ENCODE measurements at places on chromosomes 3 and 15. TPM values are rescaled to one million over a fixed set of nuclear protein-coding genes. Genes with fewer than 3 reads are reported as not detected.

MUC20 gene
- 8.7 TPM for total RNA-seq

AGBL1 gene
- total RNA-seq = not detected

DNA sequence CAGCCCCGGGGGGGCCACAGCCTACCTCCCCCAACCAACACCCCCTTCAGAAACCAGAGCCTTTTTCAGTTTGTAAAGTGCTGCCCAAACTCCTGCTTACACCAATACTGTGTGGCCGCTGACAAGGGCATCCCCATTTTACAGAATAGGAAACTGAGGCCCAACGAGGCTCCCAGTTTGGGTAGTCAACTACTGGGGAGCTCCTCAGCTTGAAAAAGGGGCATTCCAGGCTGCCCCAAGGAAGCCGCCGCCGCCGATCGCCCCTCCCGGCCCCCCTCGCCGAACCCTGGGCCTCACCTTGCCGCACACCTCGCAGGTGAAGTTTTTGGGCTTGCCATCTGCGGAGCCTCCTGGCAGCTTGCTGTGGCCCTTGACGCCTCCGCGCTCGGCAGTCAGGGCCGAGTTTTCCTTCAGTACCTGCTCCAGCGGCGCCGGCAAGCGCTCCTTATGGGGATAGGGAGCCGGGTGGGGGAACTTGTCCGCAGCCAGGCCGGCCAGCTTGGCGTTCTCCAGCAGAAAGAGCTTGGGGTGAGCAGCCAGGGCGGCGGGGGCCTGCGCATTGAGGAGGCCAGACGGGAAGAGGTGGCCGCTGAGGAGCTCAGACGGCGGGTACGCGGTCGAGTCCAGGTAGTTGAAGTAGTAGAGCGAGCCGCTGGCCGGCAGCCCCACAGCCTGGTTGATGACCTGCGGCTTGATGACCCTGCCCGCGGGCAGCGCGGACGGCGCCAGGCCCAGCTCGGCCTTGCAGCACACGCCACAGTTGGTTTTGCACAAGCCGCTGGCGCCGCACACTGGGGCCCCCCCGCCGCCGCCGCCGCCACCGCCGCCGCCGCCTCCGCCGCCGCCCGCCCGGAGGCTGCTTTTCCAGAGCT, 1.4 kb downstream of the FEZF2 start:
- H3K4me3 ChIP-seq = no peak overlapping the region
- DNase-seq = no peak
- peaks cover 25% of the 10 kb centered on the region for H3K4me1 ChIP-seq
- H3K36me3 ChIP-seq = no peaks in the 10 kb centered on the region
- H3K27ac ChIP-seq = no peak overlapping the region

GRCh38 chr3:158381262-158381868, 189.6 kb upstream of the MLF1 start:
- no peaks in the 10 kb centered on the region for H3K36me3 ChIP-seq
- no peaks in the 10 kb centered on the region for H3K4me1 ChIP-seq
- no peak overlapping the region for H3K4me3 ChIP-seq
- H3K27ac ChIP-seq = no peak overlapping the region

DNA sequence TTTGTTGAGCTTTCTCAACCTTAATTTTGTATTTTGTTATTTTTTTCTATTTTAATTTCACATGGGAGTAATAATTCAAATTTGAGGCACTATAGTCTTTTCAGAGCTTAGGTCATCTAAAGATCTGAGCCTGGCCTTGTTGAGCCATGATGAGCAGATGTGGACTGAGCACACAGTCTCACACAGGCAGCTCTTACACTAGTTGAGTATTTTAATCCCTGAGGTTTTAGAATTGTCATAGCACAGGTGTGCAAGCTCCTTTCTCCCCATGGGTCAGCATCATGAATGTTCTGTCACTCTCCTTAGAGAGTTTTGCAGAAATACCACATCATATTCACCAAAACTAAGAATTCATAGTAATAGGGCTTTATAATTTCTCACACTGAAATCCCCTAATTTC, 4.9 kb downstream of the ZBTB38 start:
- no peak for DNase-seq
- no peak overlapping the region for H3K27ac ChIP-seq
- H3K4me3 ChIP-seq = no peak overlapping the region
- peaks cover 21% of the 10 kb centered on the region for H3K4me1 ChIP-seq
- peaks cover 19% of the 10 kb centered on the region for H3K36me3 ChIP-seq

DNA sequence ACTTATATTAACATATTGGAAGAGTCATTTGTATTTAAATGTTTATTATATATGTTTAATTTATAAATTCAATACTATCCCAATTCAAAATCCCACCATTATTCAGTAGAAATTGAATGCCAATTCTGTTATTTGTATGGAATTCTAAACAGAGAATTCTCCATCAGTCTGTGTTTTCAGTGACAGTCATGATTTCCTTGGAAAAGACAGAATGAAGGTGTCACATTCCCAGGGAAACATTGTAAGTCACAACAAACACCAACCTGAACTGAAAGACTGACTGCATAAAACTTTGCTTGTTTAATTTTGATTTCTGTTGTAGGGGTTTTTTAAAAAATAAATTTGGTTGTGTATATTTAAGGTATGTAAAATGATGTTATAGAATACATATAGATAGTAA, 769.8 kb upstream of the BCHE start:
- DNase-seq = no peak
- no peaks in the 10 kb centered on the region for H3K27me3 ChIP-seq
- no peak overlapping the region for H3K4me3 ChIP-seq
- H3K27ac ChIP-seq = no peak overlapping the region
- H3K4me1 ChIP-seq = no peaks in the 10 kb centered on the region
